ENCODE measurements at places on chromosomes 7 and 10.

DNA sequence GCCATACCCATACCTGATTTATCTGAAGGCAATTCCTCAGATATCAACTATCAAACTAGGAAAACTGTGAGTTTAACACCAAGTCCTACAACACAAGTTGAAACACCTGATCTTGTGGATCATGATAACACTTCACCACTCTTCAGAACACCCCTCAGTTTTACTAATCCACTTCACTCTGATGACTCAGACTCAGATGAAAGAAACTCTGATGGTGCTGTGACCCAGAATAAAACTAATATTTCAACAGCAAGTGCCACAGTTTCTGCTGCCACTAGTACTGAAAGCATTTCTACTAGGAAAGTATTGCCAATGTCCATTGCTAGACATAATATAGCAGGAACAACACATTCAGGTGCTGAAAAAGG, 69.0 kb upstream of the RSBN1L start:
- peak; percentile 83 for DNase-seq

GRCh38 chr10:94023906-94024305, 30.2 kb downstream of the PLCE1 start:
- DNase-seq: no peak

DNA sequence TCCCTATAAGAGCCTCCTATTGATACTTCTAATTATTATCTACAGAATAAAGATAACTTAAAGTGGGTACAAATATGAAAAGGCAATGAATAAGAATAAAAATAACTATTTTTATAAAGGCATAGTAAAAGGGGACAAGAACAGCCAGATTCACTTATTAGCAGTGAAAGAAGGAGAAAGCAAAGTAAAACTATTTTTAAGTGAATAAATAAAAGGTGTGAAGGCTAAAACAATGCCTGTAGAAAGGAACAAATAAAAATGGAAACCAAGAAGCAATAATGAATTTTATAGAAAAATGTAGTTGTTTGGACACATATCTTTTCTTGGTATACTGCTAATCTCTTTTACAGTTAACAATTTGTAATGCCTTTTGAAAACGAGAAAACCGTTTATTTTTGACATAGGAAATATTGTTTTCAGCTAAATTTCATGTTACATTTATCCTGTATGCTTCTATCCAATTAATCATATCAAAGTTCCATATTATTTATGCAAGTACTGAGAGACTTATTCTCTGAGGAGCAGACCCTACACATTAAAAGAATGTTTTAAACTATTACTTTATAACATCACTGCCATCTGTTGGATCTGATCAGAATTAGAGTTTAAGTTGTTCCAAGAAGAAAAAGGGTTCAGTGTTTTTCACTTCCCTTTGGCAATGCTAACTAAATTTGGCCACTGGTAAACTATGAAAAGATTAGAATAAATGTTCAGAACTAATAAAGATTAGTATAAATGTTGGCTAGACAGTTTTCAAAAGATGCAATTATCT, 59.1 kb downstream of the ARMC3 start:
- peak; percentile 79 for DNase-seq

DNA sequence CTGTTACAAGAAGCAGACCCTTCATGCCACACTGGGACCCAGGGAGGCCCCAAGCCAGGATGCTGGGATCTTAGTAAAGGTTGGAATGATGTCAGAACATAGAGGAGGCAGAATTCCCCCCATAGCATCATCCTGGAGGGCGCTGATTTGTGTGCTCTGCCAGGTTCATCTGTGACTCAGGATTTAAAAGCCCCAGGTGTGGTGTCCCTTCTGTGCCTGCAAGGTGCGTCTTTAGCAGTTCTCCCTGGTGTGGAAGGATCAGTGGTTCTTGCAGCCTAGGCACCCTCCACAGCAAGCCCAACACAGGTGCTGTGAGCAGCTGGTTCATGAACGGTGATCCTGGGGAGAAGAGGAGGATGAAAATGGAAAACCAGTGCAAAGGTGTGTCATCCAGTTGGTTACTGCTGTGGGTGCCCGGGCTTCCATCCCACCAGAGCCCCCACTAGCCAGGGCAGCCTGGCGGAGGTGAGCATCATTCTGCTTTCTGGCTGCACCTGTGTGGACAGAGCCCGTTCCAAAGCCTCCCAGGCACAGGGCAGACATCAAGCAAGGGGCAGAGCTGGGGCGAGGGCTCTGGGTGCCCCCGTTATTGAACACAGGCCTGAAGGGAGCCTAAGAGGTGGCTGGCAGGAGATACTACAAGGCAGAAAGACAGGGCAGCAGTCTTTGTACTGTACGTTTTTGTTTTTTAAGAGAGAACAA, 49.5 kb downstream of the IKZF1 start:
- no peak for DNase-seq
